ENCODE measurements at places on chromosomes 6 and 20.

DNA sequence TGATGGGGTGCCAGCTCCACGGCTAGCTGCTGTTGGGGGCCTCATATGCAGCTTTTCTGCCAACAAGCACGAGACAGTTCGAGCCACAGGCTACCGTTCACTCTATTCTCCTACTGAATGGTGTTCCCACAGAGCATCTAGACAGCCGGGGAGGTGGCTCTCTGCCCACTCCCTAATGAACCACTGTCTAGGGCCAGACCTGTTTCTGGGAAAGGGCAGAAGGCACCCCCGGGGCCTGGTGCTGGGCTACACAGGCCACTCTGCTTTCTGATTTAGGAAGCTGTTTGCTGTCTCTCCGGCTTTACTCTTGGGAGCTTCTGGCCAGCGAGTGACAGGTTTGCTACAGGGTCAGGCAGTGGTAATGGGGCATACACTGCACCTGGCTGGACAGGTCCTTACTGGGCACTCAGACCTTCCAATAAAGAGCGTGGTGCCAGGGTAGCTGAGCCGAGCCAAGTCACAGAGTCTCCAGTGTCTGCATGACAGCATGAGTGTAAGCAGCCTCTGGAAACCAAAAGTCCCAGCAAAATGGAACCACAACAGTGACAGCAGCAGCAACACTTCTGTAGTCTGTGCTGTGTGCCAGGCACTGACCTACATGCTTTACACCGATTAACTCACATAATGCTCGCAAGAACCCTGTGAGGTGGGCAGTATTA lies 8.4 kb downstream of the CCDC167 start:
- DNase-seq: no peak

GRCh38 chr20:17683218-17684076 lies 1.4 kb upstream of the RRBP1 start:
- DNase-seq: no peak

- no peak for DNase-seq
Measured at GRCh38 chr20:16930656-16931055, 182.5 kb downstream of the OTOR start.

DNA sequence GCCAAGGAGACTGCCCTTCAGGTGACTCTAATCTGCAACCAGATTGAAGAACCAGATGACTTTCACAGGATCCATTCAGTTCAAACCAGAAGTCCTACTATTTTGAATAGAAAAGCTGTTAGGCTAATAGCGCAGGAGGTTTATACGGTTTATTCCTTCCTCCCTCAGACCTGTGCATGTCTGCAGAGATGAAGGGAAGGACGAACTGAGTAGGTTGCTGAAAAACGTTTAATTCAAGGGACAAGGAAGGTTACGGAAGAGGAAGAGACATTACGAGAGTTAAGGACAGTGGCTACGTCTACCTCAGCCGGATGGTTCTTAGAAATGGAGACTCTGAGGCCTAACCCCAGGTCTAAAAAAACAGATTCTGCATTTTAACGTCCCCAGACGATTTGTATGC lies 978 bp downstream of the AURKA start:
- no peak for DNase-seq

DNA sequence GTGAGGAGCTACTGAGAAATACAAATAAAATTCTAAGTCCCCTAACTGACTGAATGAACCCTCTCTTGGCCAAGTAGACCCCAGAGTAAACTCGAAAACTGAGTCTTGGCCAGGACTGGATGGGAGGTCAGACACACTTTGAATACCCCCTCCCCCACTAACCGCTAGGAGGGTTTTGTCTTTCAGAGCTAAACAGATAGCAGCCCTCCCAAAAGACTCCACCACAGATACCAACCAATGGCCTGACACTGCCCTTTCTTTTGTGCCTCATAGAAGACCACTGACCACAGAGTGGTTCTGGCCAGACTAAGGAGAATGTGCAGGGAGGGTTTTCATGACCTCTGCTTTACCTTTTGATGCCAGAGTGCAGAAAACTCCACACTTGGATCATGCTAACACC lies 42.1 kb downstream of the SPACA1 start:
- no peak for DNase-seq

DNA sequence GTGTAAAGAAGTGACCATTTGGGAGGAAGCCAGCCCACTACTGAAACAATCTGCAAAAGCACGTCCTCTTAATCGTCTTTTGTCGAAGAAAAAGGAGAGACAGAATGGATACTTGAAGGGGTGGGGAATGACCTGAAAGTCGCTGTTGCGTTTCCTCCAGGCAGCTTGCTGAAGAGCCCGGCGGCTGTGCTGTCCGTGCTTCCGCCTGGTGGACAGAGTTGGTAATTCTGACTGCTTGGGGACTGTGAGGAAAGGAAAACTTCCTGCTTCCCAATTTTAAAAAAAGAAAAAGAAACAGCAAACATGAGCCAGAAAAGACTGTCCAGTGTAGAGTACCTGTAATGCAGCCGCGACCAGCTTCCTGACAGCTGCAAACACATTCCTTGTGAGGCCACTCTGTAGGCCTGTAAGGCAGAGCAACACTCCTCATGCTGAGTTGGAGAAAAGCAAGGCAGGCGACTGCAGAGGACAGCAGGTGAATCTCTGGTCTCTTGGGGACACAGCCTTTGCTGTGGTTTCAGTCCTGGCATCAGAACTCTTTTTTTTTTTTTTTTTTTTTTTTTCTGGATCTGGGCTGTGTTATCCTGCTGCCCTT lies 251.1 kb upstream of the TBX18 start:
- DNase-seq: no peak

All from GM04504 (cell line).